ENCODE measurements at places on chromosomes 7 and 10.

GRCh38 chr10:29227201-29227600 lies 61.7 kb upstream of the LYZL1 start:
- no peak for DNase-seq

GRCh38 chr10:61673360-61673759 lies 10.6 kb downstream of the CABCOCO1 start:
- no peak for DNase-seq

DNA sequence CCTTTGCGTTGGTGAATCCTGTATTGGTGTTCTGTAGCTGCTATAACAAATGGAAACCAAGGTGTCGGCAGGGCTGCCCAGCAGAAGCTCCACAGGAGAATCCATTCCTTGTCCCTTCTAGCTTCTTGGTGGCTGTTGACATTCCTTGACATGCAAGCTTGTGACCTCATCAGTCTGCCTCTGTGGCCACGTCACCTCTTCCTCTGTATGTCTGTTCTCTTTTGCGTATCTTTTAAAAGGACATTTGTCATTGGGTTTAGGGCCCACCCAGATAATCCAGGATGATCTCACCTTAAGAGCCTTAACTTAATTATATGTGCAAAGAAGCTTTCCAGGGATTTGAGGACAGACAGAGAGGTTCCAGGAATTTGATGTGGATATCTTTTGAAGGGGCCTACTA lies 15.3 kb upstream of the ZCCHC24 start:
- DNase-seq: no peak

DNA sequence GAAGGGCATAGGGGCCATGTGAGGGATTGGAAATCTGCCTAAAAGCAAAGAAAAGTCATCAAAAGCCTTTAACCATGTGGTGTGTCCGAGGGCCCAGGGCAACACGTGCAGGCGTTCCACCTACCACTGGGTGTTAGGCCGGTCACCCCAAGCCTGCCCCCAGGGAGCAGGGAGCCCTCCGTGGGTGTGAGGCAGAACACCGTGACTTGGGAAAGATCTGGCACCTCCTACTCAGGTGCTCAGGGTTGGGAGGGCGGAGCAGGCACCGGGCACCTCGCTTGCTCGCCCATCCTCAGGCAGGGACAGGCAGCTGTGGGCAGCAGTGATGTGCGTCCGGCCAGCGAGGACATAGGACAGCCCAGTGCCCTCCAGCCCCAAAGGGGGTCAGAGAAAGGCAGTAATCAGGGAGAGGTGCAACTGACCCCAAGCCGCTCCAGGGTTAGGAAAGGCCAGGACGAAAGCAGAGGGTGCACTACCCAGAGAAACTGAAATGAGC lies 80.7 kb upstream of the CHST15 start:
- DNase-seq: no peak

All from activated CD4-positive, alpha-beta memory T cell treated with anti-CD3 and anti-CD28 coated beads for 36 hours (primary cell).